ENCODE measurements at places on chromosomes 6 and 20. TPM values are rescaled to one million over a fixed set of nuclear protein-coding genes. Genes with fewer than 3 reads are reported as not detected.

The FAM217A gene
- not detected for total RNA-seq

The COL21A1 gene
- total RNA-seq: not detected

- DNase-seq: peak; percentile 91
Observed at GRCh38 chr6:53042112-53042511, 23.1 kb upstream of the FBXO9 start.

GRCh38 chr20:35134880-35135279 lies 12.3 kb downstream of the EDEM2 start:
- DNase-seq: no peak

Measured in renal cortical epithelial cell (primary cell).